ENCODE measurements at places on chromosomes 5 and 9. TPM values are rescaled to one million over a fixed set of nuclear protein-coding genes. Genes with fewer than 3 reads are reported as not detected.

Gene SLC22A4
- 17.5 TPM for total RNA-seq

Gene APBA1
- 0.07 TPM for total RNA-seq

Gene SLC36A2
- not detected for total RNA-seq

Gene ZNF883
- 0.51 TPM for total RNA-seq

Gene ACSL6
- not detected for total RNA-seq
